Activated naive CD4-positive, alpha-beta T cell treated with anti-CD3 and anti-CD28 coated beads, Interleukin-2, amount 10 ng/mL, durations not matched to agents 5 hours and 36 hours (primary cell): ENCODE measurements at places on chromosomes 2 and 18. TPM values are rescaled to one million over a fixed set of nuclear protein-coding genes. Genes with fewer than 3 reads are reported as not detected.

The ZNF513 gene
- 20.1 TPM for total RNA-seq

The RMC1 gene
- 59.3 TPM for total RNA-seq

The DPP10 gene
- total RNA-seq, result not detected

The UGT1A4 gene
- total RNA-seq, result not detected

The CDH20 gene
- not detected for total RNA-seq

The PHLPP1 gene
- 4.5 TPM for total RNA-seq

The ST8SIA5 gene
- total RNA-seq, result not detected

The MC5R gene
- total RNA-seq, result not detected

The MAP3K20 gene
- 9.8 TPM for total RNA-seq

The AKAIN1 gene
- total RNA-seq, result not detected

The MALL gene
- not detected for total RNA-seq

The KCNG2 gene
- not detected for total RNA-seq

The CABYR gene
- 1.2 TPM for total RNA-seq

The CNOT9 gene
- total RNA-seq, result 68.5 TPM

The IL18R1 gene
- 41.3 TPM for total RNA-seq

The EGR4 gene
- total RNA-seq, result not detected

The CNDP1 gene
- not detected for total RNA-seq

The MRPS5 gene
- 67.5 TPM for total RNA-seq

The AGXT gene
- total RNA-seq, result not detected

The MRPL33 gene
- total RNA-seq, result 55.4 TPM

The ABHD3 gene
- total RNA-seq, result 45.2 TPM

The LIPG gene
- total RNA-seq, result 0.18 TPM

The FAP gene
- total RNA-seq, result not detected

The FAM117B gene
- 28.3 TPM for total RNA-seq

The FAM124B gene
- total RNA-seq, result 0.55 TPM

The ALPP gene
- total RNA-seq, result not detected

The ABCB11 gene
- total RNA-seq, result not detected

The REG1B gene
- total RNA-seq, result not detected
